Stimulated activated CD8-positive, alpha-beta memory T cell treated with anti-CD3 and anti-CD28 coated beads, Interleukin-4, amount 100 ng/mL, for 1 hour (primary cell): ENCODE measurements at places on chromosomes 12 and 14.

- no peak for DNase-seq
Observed at GRCh38 chr12:49369411-49370145, 2.3 kb downstream of the SPATS2 start.

- DNase-seq, result no peak
Observed at GRCh38 chr14:59093902-59094301, 94.6 kb upstream of the DAAM1 start.

- no peak for DNase-seq
Observed at GRCh38 chr14:96705422-96706092, 91.6 kb upstream of the VRK1 start.

GRCh38 chr12:48334808-48335207, 15.9 kb downstream of the ZNF641 start:
- no peak for DNase-seq

- no peak for DNase-seq
Observed at GRCh38 chr12:70948976-70949336, 28.4 kb upstream of the PTPRR start.

DNA sequence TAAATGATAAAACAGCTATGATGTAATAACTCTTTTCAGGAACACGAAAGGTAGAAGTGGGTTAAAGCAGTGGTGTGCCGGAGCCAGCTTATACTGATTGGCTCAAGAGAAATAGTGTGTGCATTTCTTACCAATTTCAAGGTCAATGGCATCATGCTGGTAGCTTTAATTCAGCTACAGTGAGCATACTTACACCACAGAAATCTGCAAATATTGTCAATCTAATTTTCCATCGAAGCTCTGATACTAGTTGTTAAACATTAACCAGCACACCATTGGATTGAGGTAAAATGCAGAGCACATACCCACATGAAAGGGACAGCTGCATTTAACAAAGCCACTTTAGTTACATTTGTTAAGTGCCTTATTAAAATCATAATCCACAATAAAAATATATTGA, 225.7 kb downstream of the KCNC2 start:
- no peak for DNase-seq

- DNase-seq, result no peak
Observed at GRCh38 chr12:124655698-124656516, 88.5 kb upstream of the NCOR2 start.

- no peak for DNase-seq
Observed at GRCh38 chr14:81386290-81386745, 13.8 kb downstream of the STON2 start.

DNA sequence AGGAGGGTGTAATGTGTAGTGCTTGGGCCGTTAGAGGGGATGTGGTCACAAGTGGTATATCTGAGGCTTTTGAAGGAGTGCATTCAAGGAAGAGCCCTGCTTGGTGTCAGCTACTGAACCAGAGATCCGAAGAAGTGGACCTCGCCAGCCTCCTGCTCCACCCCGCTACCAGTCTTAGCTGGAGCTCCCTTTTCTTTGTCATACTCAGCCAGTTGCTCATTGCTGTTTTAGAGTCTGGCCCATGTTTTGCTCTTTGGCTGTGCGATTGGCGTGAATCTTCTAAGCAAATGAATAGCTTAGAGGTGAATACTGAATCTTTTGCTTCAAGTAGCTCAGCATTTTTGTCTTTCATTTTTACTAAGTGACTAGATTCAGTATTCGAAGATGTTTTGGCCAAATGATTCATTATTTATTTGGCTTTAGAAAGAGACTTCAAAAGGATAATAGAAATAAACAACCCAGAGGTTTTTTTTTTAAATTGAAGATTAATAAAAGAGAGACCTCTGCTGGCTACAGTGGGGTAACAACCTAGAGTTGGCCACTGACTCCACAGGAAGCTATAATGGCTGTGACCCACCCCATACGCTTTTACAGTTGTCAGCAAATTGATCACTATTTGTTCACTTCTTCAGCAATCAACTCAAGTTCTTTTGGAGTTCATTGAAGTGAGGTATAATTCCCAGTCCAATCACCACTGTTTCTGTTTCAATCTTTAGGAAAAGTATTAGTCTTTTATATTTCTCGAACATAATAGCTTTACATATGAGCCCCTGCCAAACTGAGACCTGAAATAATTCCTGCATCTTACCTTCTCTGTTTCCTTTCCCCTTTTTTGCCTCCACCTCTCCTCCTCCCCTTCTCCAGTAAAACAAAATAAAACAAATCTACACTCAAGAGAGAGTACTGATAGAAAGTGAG, 19.9 kb downstream of the CDKN1B start:
- no peak for DNase-seq

GRCh38 chr12:89752341-89752740, 43.7 kb upstream of the ATP2B1 start:
- DNase-seq, result no peak

DNA sequence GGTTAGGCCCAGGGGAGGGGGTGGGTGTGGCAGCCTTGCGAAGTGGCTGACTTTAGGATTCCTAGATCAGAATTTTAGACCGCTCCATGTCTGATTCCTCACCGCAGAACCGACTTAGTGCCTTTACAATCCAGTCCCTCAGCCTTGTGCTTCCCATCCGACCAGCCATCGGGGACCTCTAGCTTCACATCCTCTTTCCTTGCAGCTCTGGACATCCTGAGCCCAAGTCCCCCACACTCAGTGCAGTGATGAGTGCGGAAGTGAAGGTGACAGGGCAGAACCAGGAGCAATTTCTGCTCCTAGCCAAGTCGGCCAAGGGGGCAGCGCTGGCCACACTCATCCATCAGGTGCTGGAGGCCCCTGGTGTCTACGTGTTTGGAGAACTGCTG, 557 bp downstream of the COPS7A start:
- no peak for DNase-seq

DNA sequence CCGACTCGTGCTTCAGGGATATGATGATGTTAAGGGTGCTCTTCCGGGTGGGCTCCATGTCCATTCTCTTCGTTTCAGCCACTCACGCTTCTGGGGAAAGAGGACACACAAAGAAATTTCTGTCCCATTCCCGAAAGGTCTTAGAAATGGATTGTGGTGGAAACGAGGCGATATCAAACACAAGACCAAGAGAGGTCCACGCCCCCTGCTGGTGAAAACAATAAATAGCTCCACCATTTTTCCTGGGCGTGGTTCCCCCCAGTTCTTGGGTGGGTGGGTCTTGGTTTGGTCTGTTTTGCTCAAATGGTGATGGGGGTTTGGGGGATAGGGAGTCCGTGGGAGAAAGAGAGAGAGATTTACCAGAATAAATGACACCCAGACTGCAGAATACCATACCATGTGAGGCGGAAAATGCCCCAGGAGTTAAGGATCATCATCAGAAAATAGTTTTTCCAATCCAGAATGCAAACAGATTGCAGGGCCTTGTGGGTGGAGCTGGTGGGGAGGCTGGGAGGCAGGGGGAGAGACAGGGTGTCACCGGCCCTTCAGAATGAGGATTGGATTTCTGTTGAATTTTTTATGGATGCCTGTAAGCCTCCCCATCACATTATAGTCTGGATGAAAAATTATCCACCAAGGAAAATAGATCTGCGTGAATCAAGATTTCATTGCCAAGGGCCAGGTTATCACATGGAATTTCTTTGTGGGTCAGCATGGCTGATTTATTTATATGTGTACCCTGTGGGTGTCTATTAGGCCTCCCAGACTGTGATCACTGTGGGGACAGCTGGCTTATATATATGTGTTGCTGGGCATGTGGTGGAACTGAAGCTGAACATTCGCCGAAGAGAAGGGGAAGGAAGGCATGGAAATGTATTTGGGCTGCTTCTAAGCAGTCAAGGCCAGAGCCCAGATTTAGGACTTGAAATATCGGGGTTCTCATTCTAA, 55.8 kb downstream of the SRRM4 start:
- DNase-seq, result no peak

DNA sequence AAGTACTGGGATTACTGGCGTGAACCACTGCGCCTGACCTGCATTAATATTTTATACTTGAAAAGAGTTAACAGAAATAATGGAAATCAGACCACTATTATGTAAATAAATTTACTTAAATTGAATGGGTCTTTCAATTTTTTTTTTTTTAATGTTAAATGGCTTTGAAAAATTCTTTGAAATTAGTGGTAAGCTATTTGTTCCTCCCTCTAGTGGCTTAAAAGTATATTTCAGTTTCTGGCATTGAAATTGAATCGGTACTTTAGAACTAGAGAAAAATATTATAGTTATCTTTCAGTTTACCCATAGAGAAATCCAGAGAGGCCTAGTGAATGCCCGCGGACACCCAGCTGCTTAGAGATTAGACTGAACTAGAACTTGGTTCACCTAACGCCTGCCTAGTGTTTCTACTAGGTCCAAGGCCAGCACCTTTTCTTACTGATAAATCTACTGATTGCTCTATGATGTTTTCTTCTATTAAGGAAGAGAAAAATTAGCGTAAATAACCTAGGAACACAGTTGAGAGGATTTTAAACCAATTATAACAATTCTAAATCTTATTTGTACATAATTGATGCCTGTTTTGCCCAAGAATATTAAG, 106.5 kb downstream of the EML1 start:
- DNase-seq, result no peak

GRCh38 chr12:25979563-25979962, 21.1 kb downstream of the RASSF8 start:
- DNase-seq, result no peak

DNA sequence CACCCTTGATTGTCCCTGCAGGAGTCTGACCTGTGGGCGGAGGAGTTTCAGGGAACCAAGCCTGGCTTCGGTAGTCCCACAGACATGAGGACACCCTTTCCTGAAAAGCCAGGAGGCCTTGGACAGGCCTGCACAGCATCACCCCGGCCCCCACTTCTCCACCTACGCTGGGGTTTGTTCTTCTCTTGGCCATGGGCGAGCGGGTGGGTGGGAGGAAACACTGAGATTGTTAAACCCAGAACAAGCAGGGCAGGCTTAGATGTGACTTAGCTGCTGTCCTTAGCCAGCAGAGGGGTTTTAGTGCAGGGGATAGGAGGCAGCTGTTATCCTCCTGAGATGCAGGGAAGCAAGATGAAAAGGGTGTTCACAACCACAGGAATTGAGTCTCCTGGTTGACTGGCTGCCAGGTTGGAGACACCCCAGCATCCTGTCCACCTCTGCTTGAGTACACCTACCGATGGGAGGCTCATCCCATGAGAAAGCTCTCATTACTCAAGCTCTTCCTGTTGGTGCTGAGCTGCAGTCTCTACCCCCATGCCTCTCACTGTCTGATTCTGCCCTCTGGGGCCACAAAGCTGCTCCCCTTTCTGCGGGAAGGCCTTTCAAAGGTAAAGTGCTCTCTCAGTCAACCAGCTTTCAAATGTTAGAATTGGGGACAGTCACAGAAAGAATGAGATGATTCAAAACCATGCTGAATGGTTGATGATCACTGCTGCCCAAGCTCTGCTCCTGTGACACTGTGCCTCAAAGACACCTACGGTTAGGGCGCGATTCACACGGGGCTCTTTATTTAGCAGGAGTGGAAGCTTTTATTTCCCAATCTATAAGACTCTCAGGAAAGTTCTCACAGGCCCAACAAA, 86.3 kb downstream of the IRF2BPL start:
- no peak for DNase-seq

GRCh38 chr12:57099047-57099714, 10.3 kb downstream of the NAB2 start:
- DNase-seq, result no peak

GRCh38 chr12:11822081-11822834, 172.8 kb downstream of the ETV6 start:
- no peak for DNase-seq

- no peak for DNase-seq
Observed at GRCh38 chr14:30748343-30748742, 126.0 kb upstream of the COCH start.

GRCh38 chr14:86933460-86933859, 1059.5 kb downstream of the GALC start:
- no peak for DNase-seq

- no peak for DNase-seq
Observed at GRCh38 chr12:12195516-12195915, 71.3 kb downstream of the LRP6 start.

DNA sequence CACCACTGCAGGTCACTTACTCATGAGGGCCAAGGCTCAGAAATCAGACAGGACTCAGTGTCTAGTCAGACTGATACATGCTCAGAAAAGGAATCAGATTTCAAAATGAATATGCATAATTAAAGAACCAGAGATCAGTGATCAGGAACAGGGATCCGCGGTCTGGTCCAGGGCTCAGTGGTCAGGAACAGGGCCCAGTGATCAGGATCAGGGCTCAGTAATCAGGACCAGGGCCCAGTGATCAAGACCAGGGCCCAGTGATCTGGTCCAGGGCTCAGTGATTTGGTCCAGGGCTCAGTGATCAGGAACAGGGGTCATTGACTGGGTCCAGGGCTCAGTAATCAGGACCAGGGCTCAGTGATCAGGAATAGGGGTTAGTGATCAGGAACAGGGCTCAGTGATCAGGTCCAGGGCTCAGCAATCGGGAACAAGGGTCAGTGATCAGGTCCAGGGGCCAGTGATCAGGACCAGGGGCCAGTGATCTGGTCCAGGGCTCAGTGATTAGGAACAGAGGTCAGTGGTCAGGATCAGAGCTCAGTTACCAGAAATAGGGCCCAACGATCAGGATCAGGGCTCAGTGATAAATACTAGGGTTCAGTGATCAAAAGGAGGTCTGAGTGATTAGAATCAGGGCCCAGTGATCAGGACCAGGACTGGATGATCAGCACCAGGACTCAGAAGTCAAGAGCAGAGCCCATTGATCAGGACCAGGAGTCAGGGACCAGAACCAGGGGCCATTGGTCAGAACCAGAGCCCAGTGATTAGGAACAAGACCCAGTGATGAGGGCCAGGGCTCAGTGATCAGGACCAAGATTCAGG, 175.3 kb downstream of the TMEM121 start:
- no peak for DNase-seq

GRCh38 chr12:118061873-118062843, 1.2 kb upstream of the WSB2 start:
- DNase-seq, result no peak

DNA sequence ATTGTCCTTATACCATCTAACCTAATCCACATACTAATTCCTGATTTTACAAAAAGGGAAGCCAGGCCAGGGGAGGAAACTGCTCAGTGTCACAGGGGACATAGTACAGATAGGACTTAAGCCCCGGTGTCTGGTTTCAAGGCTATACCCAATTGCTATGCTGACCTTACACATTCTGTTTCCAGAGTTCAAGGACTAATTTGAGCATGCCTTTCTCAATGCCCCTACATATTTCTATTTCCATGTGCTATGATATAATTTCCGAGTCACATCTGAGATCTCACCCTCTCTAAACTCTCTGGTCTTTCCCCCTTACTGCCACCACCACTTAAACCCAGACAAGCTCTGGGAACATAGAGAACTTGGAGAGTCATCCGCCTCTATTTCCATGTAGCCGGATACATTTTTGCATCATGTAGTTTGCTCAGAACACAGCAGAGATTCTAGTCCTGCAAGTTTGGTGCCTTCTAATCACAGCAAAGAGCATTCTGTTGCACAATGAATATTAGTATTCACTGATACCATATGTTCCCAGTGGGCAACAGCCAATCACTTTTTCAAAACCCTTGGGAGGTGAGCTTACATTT, 34.2 kb downstream of the PPM1H start:
- DNase-seq, result no peak
